CD4-positive, alpha-beta T cell treated with Interleukin-4 for 1 hour (primary cell): ENCODE measurements at places on chromosomes 6 and 20.

GRCh38 chr6:46284475-46284874, 113.7 kb upstream of the ENPP5 start:
- DNase-seq = no peak

DNA sequence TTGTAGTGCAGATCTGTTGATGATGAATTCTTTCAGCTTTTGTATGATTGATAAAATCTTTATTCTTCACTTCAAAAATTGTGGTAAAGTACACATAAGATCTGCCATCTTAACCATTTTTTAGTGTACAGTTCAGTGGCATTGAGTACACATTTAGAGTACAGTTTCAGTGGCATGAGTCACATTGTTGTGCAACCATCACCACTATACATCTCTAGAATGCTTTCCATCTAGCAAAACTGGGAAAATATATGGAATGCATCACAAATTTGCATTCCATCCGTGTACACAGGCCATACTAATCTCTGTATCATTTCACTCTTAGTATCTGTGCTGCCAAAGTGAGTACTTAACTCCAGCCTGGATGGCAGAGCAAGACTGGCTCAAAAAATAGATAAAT, 28.7 kb downstream of the SIRPD start:
- DNase-seq = no peak

DNA sequence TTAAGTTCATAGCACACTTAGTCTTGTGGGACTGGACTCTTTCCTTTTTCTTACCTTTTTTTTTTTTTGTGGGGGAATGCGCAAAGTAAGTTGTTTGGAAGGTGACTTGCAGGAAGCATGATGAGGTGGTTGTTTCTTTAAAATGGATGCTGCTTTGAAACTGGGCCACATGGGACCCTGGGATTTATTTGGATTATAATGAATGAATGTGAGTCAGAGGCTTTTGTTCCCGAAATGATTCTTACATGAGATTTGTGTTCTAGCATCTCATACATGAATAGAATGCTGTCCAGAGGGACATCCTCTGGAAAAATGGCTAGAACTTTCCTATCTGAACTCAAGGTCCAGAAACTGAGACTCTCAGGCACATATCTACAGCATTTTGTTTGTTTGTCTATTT, 236.6 kb upstream of the RNF24 start:
- no peak for DNase-seq

DNA sequence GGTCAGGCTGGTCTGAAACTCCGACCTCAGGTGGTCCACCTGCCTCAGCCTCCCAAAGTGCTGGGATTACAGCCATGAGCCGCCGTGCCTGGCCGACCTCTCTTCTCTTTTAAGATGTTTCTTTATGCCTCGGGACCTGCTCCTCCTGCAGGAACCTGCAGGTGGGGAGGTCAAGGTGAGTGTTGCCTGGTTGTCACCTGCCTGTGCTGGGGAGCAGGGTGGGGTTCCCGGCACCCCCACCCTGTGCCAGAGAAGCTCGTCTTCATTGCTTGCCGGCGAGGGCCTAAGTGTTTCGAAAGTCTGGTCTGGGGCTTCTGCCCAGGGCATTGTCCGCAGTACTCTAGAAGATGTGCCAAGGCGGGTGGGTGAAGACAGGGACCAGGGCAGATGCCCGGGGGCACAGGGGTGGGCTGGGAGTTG, 36.0 kb downstream of the SYNJ2 start:
- DNase-seq = no peak

GRCh38 chr20:41175201-41175651, 37.9 kb downstream of the PLCG1 start:
- DNase-seq = peak; percentile 3

DNA sequence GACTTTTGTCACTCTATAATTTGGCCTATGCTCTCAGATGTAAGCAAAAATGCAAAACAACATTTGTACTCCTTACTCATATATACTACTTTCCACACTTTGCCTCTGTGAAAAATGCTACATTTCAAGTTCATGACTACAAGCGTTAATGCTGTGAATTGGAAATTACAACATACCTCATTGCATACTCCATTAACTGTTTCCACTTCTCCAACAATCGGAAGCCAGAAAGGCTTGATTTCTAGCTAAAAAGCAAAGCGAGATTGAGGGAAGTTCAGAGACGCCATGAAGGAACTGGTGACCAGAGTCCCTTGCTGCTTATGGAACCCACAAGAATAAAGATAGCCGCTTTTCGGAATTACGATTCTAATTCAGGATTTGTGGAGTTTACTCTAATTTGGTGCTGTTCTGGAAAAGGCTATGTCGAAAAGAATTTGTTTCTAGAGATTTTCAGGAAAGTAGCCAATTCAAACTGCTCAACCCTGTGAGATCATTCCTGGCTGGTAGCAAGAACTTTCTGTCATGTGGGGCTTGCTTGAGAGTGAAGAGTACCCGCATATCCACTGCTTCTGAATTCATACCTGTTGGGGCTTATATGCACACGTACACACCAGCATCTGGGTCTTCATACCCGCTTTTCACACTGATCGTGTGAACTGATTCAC, 98.0 kb upstream of the CITED2 start:
- DNase-seq = no peak

DNA sequence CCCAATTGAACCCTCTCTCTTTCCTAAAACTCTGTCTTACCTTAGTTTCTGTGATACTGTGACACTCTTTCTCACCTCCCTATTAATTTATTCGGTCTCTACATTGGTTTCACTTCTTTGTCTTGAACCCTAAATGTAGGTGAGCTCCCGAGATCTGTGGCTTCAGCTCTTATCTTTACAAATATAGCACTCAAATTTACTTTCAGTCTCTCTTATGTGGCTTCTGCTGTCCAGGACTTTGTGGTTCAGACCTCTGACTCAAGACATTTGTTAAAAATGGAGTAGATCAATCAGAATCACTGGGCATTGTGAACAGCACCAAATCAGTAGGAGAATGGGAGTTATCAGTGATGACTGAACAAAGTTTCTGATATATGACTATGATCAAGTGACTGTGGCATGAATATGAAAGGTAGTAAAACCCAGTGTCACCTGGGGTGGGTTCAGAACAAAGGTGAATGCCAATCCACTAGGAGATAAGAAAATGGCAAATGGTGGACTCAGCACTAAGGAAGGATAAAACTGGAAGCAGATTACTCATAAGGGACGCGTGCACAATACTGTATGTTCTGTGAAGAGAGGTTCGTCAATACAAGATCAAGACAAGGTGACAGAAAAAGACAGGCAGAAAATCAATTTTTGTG, 27.2 kb downstream of the IL17F start:
- no peak for DNase-seq

GRCh38 chr6:14053811-14054210, 63.8 kb upstream of the CD83 start:
- DNase-seq = no peak

DNA sequence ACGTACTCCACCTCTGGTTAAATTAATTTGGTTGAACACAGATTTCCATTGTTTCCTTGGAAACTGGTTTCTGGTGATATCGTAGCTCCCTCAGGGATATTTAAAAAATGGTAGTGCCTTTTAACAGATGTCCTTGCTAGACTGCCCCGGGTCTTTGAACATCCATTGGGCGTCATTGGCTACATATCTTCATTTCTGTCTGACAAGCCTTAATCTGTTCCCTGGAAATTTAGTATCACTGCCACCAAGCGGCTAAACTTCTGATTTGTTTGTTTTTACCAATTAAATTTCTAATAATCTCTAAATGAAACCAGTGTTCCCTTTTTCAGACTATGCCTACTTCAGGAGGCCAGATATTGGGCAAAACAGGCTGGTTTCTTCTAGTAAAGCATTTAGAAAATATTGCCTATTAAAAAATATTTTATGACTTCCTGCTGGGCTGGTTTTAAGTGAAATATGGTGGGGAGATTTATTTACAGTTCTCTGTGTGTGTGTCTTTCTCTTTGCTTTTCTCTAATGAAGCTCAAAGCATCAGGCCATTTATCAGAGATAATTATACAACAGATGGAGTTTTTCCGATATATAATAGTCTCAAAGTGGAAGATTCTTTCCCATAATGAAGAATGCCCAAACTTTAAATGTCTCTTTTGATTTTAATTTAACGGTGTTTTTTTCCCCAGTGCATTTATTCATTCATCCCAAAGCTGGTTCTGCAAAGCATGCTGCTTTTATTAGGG, 249.5 kb downstream of the ZFAND3 start:
- no peak for DNase-seq

DNA sequence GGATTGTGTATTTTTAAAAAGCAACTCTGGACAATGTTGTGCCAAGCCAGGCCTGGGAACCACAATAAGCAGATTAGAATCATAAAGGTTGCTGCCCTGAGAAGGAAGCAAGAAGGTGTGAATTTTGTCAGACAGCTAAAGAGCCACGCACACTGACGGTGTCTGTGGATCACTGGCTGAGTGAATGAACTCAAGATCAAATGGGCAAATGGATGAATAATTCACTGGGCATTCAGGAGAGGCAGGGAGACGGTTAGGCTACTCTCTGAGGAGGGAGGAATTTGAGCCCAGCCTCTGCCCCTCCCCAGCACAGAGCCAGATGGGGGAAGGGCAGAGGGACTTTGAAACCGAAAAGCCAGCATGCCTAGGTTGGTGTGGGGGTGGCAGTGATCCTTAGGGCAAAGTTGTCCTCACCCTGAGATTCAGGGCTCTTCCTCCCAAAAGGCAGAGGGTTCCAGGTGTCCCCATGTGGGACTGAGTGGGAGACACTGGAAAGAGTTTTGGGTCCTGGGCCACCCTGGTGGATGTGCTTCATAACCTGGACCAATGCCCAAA, 19.5 kb upstream of the SLC22A7 start:
- DNase-seq = no peak

DNA sequence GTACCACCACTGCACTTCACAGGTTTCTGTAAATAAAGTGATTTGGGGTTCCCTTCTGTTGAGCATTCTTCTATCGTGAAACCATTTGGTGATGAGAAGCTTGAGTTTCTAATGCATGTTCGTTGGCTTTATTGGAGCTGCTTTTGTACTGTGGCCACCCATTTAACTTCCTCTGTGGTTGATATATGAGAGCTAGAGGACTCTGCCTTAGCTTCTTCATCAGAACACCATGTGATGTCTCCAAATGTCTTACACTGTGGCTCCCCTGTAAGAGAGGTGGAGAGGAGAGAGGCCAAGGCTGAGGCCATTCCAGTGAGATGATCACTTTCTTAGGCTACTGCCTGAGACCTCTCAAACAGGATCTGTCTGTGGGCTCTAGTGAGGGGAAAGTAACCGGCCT, 114.5 kb downstream of the SLC16A10 start:
- DNase-seq = no peak

GRCh38 chr6:167699141-167699931, 127.4 kb upstream of the AFDN start:
- DNase-seq = peak; percentile 73

DNA sequence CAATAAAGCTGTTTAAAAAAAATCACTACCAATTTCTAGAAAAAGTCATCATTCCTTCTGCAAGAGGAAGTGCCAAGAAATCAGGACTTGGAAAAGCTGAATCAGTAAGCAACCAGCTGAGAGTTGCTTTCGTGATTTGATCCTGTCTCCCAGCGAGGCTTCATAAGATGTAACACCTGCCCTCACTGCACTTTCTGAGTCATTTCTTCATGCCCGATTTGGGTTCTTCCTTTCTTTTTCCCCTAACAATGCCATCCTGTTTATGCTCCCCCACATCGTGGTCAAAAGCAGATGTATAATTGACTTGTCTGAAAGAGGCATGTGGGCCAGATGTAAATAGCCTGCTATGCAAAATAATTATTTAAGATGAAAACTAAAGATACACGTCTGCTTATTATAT, 52.1 kb downstream of the RIPOR2 start:
- no peak for DNase-seq

DNA sequence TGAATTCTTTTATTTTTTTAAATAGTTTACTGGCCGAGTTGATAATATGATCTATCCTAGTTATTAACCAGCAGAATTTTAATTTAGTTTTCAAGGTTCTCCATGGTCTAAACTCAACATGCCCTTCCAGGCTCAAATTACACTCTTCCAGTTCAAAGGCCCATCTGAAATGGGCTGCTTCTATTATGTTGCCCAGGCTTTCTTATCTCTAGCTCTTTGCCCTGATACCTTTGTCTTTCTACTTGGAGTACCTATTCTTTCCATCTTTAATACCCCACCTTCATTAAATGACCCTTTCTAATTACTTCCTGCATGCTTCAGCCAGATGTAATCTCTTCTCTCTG, 541.2 kb upstream of the FLRT3 start:
- no peak for DNase-seq

DNA sequence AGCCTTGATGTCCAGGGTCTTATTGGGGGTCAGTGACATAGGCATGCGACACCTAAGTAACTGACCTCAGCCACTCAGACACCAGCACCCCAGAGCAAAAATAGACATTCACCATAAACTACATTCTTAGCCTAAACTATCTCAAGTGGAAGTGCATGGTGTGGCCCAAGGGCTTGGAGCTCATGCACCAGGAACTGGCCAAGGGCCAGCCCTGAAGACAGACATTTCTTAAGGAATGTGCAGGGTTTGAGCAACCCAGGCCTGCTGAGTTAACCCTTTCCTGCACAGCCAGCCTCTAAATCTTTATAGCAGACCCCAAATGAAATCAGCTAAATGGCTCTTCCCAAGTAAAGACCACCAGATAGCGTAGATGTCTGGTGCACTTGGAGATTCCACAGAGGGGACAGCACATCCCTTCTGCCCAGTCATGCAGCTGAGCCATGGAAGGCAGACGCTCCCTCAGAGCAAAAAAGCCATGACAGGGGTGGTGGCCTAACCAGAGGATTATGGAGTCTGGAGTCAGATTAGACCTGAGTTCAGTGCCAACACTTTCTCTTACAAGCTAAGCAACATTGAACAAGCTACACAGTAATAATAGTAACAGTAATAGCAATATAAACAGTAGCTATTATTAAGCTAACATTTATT, 222.6 kb downstream of the ZMYND8 start:
- no peak for DNase-seq

DNA sequence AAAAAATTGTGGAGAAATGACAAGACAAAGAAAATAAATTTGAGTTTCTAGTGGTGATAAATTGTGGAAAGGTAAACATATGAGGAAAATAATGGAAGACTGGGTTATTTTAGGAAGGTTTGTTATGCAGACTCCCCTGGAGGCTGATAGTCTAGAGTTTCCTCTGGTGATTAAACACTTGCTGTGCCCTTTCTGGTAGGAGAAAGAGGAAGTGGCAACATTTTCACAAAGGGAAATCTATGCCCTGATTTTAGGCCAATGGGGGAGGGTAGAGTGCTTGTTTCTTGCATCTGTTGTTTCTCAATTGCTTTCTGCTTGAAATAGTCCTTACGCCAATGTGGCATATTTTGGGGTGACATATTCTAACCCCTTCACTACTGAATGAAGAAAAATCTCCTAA, 129.1 kb upstream of the DOK5 start:
- no peak for DNase-seq

- DNase-seq = no peak
Measured at GRCh38 chr6:114428341-114428740, 85.5 kb upstream of the HS3ST5 start.
